Hematopoietic multipotent progenitor cell treated with erythropoietin and hydrocortisone succinate and interleukin-3 and kit ligand, for 6 days (in vitro differentiated cells): ENCODE measurements at places on chromosomes 1 and 21.

GRCh38 chr1:237429252-237429651, 387.3 kb downstream of the RYR2 start:
- no peak for DNase-seq

- DNase-seq, result peak; percentile 67
Measured at GRCh38 chr1:229253151-229253974, 17.5 kb upstream of the RAB4A start.

DNA sequence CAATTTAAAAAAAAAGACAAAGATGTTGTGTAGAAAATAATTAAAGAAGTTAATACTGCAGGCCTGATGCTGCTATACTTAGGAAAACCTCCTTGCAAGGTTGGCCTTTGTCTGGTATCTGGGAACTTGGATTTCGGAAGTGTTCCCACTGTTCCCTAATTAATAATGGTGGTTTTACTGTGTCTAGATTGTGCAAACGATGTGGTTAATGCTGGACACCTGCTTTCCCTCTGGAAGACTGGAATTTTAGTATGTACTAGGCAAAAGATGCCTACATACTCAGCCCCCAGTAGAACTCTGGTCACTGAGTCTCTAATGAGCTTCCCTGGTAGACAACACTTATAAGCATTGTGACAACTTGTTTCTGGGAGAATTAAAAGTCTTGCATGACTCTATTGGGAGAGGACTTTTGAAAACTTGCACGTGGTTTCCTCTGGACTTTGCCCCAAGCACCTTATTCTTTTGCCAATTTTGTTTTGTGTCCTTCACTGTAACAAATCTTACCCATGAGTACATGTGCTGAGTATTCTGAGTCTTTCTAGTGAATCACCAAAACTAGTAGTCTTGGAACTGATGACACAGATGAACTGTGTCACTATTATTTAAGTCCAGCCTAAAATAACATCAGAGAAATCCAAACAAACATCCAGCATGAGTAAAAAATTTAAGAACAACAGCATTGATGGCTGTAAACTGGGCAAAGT, 40.4 kb downstream of the LIN9 start:
- DNase-seq, result no peak

DNA sequence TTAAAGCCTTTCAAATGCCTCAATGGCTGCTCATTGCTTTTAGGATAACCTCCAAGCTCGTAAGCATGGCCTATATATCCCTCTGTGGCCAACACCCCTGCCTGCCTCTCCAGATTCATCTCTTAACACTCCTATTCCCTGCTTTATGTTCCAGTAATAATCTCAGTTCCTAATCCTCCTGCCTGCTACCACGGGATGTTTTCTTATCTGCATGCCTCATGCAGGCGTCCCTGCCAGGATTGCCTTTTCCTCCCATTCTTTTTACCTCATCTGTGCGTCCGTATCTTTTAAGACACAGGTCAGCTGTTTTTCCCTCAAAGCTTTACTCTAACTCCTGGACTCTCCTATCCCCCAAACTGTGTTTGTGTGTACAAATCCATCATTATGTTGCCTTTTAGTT, 36.1 kb downstream of the ZBTB40 start:
- no peak for DNase-seq

- no peak for DNase-seq
Measured at GRCh38 chr1:32239337-32239736, 7.7 kb upstream of the FAM167B start.

- DNase-seq, result no peak
Measured at GRCh38 chr1:77288275-77288674, 6.5 kb downstream of the AK5 start.

DNA sequence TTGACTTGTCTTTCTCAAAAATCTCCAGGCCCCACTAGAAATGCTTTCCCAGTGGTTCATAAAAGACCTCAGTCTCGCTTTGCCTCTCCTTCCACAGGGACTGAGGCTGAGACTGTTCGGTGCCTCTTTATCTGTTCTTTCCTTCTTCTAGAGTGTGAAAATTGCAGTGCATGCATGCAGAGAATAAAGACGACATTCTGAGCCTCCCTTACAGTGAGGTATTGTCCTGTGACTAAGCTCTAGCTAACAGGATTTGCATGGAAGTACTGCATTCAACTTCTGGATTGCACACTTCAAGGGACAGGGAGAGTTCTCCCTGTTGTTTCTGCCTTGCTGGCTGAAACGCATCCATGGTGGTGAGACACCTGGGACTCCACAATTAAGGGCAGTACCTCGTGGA, 69.1 kb downstream of the COLGALT2 start:
- DNase-seq, result no peak

DNA sequence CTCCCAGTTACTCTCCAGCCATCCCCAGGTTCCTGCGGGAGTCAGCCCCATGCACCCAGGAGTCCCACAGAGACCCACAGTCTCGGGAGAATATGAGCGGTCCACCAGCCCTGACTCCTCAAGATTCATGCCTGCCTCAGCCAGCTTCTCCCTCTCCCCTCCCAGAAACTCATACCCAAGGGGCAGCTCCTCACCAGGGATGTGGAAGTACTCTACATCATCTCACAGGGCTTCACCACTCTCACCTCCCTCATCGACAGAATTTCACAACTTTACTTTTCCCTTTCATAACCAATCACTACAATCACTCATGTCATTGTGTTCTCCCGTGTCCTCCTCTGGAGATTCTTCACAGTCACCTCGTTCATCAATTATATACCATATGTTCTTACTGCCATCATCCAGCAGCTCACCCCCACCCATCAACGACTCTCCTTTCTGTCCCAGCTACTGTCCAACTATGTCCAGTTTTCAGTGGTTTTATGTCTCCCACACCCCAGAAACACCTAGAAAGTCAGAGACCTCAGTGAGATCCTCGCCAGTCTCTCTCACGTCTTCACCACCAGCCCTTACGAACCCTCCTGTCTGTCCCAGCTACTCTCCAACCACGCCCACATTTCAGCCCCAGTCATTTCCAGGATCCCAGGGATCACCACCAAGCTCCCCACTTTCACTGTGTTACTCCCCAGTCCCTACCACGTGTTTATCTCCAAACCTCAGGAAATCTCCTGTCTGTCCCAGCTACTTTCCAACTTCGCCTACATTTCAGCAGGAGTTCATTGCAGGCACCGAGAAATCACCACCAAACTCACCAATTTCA, 1530.1 kb upstream of the TPTE start:
- peak; percentile 27 for DNase-seq

GRCh38 chr21:37367336-37367702, 746 bp downstream of the DYRK1A start:
- no peak for DNase-seq

- peak; percentile 63 for DNase-seq
Measured at GRCh38 chr1:155126556-155127104, 1.0 kb upstream of the EFNA1 start.

DNA sequence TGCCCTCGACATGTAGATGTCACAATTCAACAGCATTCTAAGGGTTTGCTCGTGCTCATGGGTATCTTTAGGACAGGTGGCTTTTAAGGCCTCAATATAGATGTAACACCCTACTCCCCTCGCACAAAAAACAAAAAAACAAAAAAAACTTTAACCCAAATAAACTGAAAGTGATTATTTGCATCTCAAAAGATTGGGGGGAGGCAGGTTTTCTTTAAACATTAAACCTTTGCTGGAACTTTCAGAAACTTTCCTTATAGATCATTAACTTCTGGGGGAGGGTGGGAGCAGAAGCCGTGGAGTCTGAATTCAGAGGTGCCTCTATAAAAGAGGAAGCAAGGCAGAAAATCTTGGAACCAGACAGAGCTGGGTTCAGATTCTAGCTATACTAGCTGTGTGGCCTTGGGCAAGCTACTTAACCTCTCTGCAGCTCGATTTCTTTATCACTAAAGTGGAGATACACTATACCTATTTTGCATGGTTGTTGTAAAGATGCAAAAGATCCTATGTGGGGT, 3.2 kb upstream of the KIAA1614 start:
- DNase-seq, result no peak

GRCh38 chr21:37658817-37659458, 257.3 kb downstream of the KCNJ6 start:
- no peak for DNase-seq

- peak; percentile 47 for DNase-seq
Measured at GRCh38 chr1:200483491-200484143, 73.8 kb upstream of the ZNF281 start.

GRCh38 chr1:228045871-228046270, 36.6 kb upstream of the ARF1 start:
- no peak for DNase-seq

GRCh38 chr1:44040418-44040817, 9.2 kb upstream of the SLC6A9 start:
- DNase-seq, result peak; percentile 51

DNA sequence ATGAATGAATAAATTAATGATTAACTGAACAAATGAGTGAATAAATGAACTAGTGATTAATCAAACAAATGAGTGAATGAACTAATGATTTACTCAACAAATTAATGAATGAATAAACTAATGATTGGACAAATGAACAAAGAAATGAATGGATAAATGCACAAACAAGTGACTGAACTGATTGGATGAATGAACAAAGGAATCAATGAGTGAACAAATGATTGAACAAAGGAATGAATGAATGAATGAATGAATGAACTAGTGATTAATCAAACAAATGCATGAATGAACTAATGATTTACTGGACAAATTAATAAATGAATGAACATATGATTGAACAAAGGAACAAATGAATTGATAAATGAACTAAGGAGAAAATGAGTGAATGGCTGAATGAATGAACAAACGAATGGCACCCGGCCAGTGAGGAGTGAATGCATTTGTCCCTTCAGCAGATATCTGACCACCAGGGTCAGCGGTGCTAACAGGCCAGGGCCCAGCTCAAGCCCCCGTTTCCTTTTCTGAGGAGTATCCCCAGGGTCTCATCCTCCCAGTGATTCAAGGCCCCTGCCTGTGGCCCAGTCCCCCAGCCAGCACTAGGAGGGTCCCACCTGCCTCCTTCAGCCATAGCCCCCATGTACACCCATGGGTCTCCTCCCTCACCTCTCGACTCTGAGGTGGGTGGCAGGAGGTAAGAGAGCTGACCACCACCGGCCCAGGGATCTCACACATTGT, 49.9 kb downstream of the WNT9A start:
- DNase-seq, result no peak

DNA sequence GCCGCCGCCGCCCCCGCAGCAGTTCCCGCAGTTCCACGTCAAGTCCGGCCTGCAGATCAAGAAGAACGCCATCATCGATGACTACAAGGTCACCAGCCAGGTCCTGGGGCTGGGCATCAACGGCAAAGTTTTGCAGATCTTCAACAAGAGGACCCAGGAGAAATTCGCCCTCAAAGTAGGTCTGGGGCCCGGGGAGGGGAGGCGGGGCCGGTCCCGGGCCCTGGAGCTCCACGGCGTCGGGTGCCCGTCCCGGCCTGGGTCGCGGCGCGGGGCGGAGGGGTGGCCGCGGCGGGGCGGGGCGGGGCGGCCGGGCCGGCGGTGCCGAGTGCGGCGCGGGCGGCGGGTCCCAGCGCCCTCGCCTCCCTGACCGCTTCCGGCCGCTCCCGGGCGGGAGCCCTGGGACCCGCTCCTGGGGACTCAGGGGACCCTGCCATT, 646 bp downstream of the MAPKAPK2 start:
- DNase-seq, result peak; percentile 53
